T-helper 2 cell treated with Interferon-gamma antibody and Interleukin-4, amounts not matched to agents 5 μg/mL and 100 μg/mL, for 36 hours (primary cell): ENCODE measurements at places on chromosomes 6 and 20.

DNA sequence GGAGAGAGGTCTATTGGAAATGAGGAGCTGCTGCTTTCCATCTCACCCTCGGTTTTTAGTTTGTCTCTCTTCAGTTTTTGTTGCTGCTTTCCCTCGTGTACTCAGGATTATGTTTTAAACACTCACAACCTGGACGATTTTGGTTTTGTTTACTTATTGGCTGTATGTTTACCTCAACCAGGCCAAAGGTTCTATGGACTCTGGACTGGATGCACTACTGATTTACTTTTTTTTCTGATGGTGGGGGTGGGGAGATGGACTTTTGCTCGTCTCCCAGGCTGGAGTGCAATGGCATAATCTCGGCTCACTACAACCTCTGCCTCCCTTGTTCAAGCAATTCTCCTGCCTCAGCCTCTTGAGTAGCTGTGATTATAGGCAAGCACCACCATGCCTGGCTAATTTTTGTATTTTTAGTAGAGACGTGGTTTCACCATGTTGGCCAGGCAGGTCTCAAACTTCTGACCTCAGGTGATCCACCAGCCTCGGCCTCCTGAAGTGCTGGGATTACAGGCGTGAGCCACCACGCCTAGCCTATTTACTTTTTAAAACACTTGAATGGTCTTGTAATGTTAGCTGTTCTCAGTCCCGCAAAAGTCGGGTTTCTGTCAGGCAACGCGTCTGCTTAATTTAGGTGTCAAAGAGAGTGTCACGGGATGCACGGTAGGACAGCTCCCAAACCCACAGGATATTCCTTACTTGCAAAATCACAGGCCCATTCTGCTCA, 148.2 kb upstream of the RIPOR2 start:
- no peak for DNase-seq

- no peak for DNase-seq
These were observed 13.5 kb downstream of the ZC2HC1B start for GRCh38 chr6:143877584-143878271.

DNA sequence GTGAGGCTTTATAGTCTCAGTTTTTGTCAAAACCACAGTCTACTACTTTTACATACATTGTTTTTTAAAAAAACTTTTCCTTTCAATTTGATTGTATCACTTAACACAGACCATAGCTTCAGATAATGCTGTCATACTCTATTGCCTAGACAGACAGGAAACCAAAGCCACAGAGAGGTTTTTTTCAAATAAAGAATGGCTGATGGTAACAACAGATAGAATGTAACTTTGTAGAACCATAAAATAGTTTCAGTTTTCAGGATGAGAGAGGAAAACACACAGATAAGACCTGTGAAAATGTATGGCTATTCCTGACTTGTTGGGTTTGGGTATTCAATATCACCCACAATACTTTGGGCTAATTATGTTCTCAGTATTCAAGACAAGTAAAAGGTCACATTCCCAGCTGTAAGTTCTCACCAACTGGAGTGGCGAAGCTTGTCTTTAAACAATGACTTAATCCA, 94.0 kb downstream of the ADGRG6 start:
- DNase-seq, result peak; percentile 8

GRCh38 chr6:55772730-55773129, 102.7 kb downstream of the BMP5 start:
- DNase-seq, result no peak

DNA sequence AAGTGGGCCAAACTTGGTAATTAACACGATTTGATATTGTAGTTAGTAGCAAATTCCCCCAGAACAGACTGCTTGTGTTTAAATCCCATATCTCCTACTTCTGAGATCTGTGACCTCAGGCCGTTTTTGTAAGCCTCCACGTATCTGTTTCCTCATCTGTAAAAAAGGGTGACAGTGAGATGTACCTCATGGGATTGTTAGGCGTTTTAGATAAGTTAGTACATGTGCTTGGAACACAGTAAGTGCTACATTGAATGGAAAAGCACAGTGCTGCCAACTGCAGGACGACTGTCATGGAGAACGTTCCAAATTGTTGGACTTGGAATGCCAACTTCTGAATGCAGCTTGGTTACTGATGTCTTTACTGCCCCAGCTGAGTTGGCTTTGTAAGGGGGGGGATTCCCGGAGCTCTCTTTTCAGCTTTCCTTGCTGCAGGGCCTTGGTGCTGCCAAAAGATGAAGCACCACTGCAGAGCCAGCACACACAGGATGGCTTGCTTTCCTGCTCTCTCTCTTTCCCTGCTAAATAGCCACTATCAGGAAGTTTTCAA, 108.6 kb downstream of the OPN5 start:
- no peak for DNase-seq

DNA sequence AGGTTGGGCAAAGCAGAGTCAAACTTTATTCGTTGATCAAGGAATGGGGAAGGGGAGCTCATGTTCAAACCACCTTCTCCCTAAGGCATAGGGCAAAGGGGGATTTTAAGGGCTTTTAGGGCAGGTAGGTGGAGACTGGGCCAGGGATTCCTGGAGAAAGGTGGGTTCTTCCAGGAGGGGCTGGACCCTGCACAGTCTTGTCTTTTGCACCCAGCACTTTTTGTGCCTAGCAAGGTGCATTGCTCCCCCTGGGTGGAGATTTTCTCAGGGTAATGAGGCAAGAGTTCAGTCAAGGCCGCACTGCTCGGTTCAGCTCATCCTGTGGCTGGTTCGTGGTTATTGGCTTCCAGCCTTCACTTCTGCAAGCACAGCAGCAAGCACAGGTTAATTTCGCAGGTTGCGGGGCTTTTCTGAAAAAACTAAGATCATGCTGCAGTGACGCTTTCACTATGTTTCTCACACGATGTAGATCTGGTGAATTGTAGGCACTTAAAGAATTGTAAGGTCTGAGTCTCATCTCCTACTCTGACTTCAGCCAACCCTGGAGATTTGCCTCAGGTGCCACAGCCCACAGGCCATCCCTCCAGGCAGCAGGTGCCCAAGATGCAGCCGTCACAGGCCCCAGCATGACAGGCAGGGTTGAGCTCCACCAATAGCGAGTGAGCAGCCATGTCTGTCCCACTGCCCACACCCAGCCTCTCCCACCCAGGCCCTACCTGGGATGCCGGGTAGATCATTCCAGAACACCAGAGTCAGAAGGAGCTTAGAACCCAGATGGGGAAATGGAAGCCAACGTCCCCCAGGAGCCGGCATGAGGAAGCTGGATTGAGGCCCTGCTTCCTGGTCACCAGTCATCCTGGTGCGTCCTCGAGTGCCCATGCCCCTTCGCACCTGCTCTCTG, 37.1 kb downstream of the SUN5 start:
- DNase-seq, result peak; percentile 53

DNA sequence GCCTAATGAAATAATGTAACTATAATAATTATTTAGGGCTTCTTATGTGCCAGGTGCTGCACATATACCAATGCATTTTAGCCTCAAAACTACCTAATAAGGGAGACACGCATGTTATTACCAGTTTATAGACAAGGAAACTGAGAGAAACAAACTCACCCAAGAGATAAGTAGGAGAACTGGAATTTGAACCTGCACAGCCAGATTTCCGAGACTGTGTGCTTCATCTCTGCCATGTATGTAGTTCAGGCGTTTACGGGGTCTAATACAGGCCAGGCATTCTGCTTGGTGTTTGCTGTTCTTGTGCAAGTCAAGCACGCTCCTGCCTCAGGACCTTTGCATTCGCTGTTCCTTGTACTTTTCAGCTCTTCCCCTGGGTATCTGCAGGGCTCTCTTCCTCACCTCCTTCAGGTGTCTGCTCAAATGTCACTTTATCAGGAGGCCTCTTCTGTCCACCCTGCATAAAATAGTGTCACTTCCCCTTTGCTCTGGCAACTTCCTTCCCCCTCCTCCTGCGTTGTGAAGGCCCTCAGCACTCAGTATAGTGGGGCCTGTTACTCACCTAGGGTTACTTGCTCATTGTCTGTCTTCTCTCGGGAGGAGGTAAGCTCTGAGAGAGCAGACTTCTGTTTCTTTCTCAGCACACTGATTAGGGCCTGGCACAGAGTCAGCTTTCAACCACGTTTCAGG, 6.1 kb upstream of the NSFL1C start:
- DNase-seq, result no peak

DNA sequence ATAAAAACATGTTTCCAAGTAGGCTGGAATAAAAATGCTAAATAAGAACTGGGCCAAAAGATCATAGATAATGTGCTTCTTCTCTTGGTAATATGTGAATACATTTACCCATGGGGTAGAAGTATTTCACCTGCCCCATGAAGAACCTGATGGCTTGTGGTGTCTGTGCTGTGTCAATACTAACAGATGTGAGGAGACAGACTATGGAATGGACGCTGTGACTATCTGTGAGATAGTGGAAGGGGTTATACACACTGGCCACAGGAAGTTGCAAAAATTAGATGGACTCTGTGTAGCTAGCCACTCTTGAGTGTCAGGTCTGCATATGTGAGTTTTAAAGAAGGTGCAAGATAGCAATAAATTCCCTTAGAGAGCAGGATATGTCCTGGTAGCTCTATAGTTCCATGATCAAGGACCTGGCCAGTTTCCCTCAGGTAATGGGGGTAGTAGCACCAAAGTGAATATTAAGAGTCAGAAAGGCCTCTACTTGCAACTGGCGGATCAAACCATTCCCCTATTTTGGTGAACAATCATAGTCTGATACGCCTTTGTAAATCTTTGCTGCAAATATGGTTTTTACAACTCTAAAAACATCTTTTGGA, 48.6 kb downstream of the NEDD9 start:
- no peak for DNase-seq
